ENCODE measurements at places on chromosomes 2 and 18. TPM values are rescaled to one million over a fixed set of nuclear protein-coding genes. Genes with fewer than 3 reads are reported as not detected.

Gene ST8SIA5
- not detected for total RNA-seq

Gene TDRD15
- total RNA-seq, result not detected

Gene SCYGR4
- total RNA-seq, result not detected

Gene DTNB
- total RNA-seq, result 9.1 TPM

Gene MAPK4
- total RNA-seq, result 0.16 TPM

Gene ADCYAP1
- not detected for total RNA-seq

Gene SKA1
- 17.1 TPM for total RNA-seq

Gene DYNAP
- not detected for total RNA-seq

Gene SERPINB11
- not detected for total RNA-seq

Gene TSPYL6
- not detected for total RNA-seq

Gene TTN
- 0.03 TPM for total RNA-seq

Data from A549 treated with CpdA at 1 μM for 4 hours (cell line).